WTC11 (cell line): ENCODE measurements at places on chromosomes 4 and X. TPM values are rescaled to one million over a fixed set of nuclear protein-coding genes. Genes with fewer than 3 reads are reported as not detected.
A peak's percentile ranks its signal among the peaks of the same experiment; 100 is the strongest.

DNA sequence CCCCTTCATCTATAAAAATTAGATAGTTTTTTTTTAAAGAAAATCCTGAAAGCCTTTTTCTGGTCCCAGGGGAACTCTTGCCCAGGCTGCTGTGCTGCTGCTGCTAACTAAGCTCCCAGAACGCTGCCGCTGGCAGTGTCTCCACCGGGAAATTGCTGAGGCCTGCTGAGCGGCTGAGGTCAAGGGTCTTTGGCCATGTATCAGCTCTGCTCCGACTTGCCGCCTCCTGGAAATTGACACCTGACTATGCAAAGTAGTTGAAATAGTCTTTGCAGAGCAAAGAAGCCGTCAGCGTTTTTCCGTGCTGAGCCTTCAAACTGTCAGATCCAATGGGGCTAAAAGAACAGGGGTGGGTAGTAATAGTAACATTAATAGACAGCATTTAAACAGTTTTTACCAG lies 839 bp downstream of the QDPR start:
- peak; percentile 36 for DNase-seq

- DNase-seq: no peak
Measured at GRCh38 chr4:111434586-111434985, 710.7 kb upstream of the FAM241A start.

GRCh38 chr4:70788733-70789132 lies 51.0 kb downstream of the GRSF1 start:
- no peak for DNase-seq

- DNase-seq: no peak
Measured at GRCh38 chrX:149910178-149910695, 19.1 kb upstream of the HSFX4 start.

DNA sequence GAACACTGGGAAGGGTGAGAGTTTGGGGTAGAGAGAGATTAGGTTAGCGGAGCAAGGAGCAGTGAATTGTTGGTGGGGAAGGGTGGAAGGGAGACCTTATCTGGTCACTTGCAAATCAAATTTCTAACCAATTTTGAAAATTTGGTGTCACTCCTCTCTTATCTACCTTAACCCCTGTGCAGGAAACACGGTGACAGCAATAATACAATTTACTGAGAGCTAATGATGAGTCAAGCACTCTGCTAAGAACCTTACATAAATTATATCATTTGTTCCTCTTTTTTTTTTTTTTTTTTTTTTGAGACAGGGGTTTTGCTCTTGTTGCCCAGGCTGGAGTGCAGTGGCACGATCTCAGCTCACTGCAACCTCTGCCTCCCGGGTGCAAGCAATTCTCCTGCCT lies 116.4 kb downstream of the C4orf51 start:
- no peak for DNase-seq

GRCh38 chr4:1206299-1207156 lies 34.1 kb upstream of the SPON2 start:
- DNase-seq: peak; percentile 8

GRCh38 chr4:152998861-152999260 lies 62.7 kb downstream of the FHDC1 start:
- no peak for DNase-seq

- DNase-seq: no peak
Measured at GRCh38 chr4:15569746-15570145, 85.4 kb downstream of the FBXL5 start.

The C1QTNF7 gene
- 0.04 TPM in 1 of 3 replicates, not detected in the others for total RNA-seq

The SPATA18 gene
- 6.0 to 7.7 TPM (median 6.6 TPM) in 3 replicates for total RNA-seq

The SPACA5B gene
- not detected in 3 replicates for total RNA-seq

The NKX3-2 gene
- 0.07 TPM in 1 of 3 replicates, not detected in the others for total RNA-seq
